Activated CD4-positive, alpha-beta memory T cell treated with anti-CD3 and anti-CD28 coated beads, Interleukin-2, amount 10 ng/mL, durations not matched to agents 7 days and 5 days (primary cell): ENCODE measurements at places on chromosomes 3 and 15. TPM values are rescaled to one million over a fixed set of nuclear protein-coding genes. Genes with fewer than 3 reads are reported as not detected.
A peak's percentile ranks its signal among the peaks of the same experiment; 100 is the strongest.

The STARD9 gene
- total RNA-seq: 8.2 TPM

GRCh38 chr3:181558870-181559269 is 152.9 kb upstream of the SOX2 start:
- no peak for DNase-seq

The RTP4 gene
- 23.2 TPM for total RNA-seq

GRCh38 chr3:124396339-124396950 is 333.8 kb upstream of the UMPS start:
- DNase-seq: no peak

The TMEM207 gene
- total RNA-seq: not detected

GRCh38 chr3:110414855-110415254 is 656.8 kb upstream of the NECTIN3 start:
- no peak for DNase-seq

The ZXDC gene
- 23.8 TPM for total RNA-seq

- peak; percentile 87 for DNase-seq
Observed at GRCh38 chr15:42608110-42608531, 32.7 kb downstream of the STARD9 start.

- no peak for DNase-seq
Observed at GRCh38 chr3:170480111-170480510, 61.4 kb downstream of the CLDN11 start.

GRCh38 chr15:25850154-25851111 is 12.7 kb downstream of the ATP10A start:
- DNase-seq: peak; percentile 74

DNA sequence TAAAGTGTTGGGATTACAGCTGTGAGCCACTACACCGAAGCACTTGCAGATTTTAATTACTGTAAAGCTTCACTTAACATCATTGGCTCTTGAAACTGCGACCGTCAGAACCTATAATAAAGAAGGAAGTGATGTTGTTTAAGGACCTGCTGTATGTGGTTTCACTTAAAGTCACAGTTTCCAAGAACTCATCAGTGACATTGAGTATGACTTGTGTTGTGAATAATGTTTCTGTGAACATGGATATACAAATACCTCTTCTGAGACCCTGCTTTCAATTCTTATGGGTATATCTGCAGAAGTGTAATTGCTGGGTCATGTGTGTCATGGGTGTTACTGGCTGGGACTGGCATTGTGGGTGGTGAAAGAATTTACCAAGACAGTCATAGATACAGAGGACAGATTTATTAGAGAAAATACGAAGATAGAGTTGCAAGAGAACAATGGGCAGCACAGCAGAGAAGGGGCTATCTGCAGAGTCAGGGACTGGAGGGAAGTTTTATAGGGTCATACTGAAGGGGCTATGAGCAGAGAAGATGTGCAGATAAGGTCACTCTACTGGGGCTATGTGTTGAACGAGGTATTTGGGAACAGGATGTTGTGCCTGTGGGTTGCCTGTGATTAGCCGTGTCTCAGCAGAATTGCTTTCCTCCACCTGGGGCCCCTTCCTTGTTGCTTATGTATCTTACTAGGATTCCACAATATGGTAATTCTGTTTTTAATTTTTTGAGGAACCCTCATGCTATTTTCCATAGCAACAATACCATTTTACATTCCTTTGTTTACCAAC is 4.5 kb downstream of the NDUFB5 start:
- peak; percentile 45 for DNase-seq
